Left lung (tissue), 14 donors: ENCODE measurements at places on chromosomes 2 and 18. TPM values are rescaled to one million over a fixed set of nuclear protein-coding genes. Genes with fewer than 3 reads are reported as not detected.

- DNase-seq: no peak
- no peak overlapping the region for H3K4me3 ChIP-seq
- peak overlapping the region; percentile 93 for H3K27ac ChIP-seq
- H3K4me1 ChIP-seq: peaks cover 55% of the 10 kb centered on the region
- H3K27me3 ChIP-seq: no peaks in the 10 kb centered on the region
These were observed 22.5 kb downstream of the CYTIP start for GRCh38 chr2:157421331-157421944.

DNA sequence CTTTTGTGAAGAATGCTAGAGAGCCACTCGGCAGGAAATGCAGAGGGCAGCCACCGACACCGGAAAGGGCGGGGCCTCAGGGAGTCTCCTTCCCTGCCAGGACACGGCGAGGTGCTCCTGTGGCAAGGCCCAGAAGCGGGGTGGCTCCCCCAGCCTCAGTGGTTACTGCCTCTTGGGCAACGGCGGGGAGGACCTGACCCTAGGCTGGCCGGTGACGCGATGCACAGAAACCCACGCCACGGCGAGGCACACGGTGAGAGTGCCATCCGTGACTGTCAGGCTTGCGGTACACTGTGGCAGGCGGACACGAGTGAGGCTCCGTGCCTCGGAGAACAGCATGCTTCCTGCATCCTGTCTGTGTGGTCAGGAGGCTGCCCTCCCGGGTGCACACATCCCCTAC, 47.8 kb downstream of the ZAP70 start:
- H3K36me3 ChIP-seq: peaks cover 100% of the 10 kb centered on the region
- no peak for DNase-seq
- no peak overlapping the region for H3K27ac ChIP-seq

The IL36RN gene
- not detected for total RNA-seq

The MSTN gene
- total RNA-seq: 0.12 TPM

- no peak overlapping the region for H3K4me3 ChIP-seq
- no peaks in the 10 kb centered on the region for H3K27me3 ChIP-seq
- DNase-seq: no peak
- H3K27ac ChIP-seq: no peak overlapping the region
- H3K4me1 ChIP-seq: peaks cover 3% of the 10 kb centered on the region
- H3K36me3 ChIP-seq: no peaks in the 10 kb centered on the region
These were observed 98.5 kb downstream of the SMAD7 start for GRCh38 chr18:48852292-48852691.
